AG20443 (cell line): ENCODE measurements at places on chromosomes 2 and 18.
A peak's percentile ranks its signal among the peaks of the same experiment; 100 is the strongest.

GRCh38 chr2:42138163-42139015 is 30.8 kb upstream of the EML4 start:
- peak; percentile 56 for DNase-seq

DNA sequence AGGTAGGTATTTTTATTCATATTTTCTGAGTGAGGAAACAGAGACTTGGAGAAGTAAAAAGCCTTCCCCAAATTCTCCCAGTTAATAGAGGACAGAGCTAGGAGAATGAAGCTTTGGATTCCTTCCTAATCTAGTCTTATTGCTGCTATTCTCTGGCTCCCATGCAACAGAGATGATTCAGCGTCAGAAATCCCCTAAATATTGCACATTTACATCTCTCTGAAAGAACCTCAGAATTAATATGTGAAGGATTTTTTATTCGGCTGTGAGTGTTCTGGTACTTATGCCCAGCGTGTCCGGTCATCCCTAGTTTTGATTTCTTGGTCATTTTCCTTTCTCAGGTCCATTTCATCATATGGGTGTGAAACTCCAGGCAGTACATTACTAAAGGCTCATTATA is 91.2 kb upstream of the SESTD1 start:
- DNase-seq: peak; percentile 19

DNA sequence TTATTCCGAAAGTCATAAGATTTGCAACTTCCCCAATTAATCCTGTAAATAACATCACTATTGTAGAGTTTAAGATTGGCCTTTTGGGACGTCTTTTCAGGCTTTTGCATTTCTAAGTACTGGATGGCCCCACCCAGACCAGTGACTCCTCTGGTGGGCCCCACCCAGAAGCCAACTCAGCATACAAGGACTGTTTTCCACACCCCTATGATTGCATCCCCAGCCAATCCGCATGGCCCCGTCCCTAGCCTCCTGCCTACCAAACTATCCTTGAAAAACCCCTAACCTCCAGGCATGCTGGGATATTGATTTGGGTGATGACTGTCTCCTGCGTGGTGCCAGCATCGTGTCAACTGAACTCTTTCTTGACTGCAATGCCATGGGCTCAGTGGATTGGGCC is 24.5 kb upstream of the TGIF1 start:
- DNase-seq: peak; percentile 29

GRCh38 chr18:62061821-62062478 is 124.9 kb downstream of the PIGN start:
- DNase-seq: no peak

- no peak for DNase-seq
Measured at GRCh38 chr2:111034606-111035005, 86.1 kb upstream of the BCL2L11 start.

- peak; percentile 21 for DNase-seq
Measured at GRCh38 chr2:37721201-37721560, 49.7 kb upstream of the CDC42EP3 start.

DNA sequence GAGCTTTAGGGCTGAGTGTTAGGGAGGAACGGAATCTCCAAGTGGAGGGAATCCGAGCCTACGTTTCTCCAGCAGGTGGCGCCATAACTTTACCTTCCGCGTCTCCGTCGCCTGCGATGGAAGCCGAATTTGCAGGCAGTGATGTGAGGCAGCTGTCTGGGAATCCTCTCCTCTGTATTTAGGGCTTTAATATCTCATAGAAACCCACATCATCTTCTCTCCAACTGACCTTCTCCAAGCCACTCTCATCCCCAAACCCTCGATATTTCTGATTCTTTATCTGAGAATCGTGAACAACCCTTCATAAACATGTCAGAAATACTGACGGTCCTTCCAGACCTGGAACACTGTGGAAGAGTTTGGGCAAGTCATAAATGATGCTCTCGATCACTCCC is 27.5 kb downstream of the SIX2 start:
- peak; percentile 88 for DNase-seq

DNA sequence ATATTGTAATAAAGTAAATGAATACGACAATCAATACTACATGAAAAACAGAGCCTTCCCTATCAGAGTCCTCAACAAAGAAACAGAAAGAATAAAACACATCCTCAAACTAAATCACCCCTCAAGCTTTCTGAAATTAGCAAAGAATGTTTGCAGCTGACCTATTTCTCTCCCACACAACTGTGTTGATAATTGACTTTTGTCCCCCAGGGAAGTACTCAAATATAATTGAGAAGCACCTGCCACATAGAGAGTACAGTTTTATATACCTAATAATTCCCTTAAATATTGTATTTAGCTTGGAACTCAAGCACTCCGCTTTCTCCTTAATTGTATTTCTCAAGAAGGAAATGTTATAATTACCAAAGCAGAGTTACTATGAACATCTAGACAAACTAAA is 12.6 kb downstream of the CACNB4 start:
- DNase-seq: no peak

GRCh38 chr18:79559436-79559835 is 120.2 kb upstream of the CTDP1 start:
- no peak for DNase-seq

DNA sequence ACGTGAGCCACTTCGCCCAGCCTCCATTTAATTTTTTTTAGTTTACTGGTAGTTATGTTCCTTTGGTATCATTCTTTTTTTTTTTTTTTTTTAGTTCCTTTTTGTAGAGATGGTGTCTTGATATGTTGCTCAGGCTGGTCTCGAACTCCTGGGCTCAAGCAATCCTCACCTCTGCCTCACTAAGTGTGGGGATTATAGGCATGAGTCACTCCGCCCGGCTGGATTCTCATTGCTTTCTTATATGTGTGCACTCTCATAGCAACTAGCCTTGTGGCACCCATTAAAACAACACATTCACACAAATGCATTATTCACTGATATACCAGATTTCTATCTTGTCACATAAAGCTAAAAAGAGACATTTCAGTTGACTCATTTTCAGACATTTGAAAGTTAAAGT is 4.2 kb downstream of the TTC27 start:
- DNase-seq: no peak

DNA sequence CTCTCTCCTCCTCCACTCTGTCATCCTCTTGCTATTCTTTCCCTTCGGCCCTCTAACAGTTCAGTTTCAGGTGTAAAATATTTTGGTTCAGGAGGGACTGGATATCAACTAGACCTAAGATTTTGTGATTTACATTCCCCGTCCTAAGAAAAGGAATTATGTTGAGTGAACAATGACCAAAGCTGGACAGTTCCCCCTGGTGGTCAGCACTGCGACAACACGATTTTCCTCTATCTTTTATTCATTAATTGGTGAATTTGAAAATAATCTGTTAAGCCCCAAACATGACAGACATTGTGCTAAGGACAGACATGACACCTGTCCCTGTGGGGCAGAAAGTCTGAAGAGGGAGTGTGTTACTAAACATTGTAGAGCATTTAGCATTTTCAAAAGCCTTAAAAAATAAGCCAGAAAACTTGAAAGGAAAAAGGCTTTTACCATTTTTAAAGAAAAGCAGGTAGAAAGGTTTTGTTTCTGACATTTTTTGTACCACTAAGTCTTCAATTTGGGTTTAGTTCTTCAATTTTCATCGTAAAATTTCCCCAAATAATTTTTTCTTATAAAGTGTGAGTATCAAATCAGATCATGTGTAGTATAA is 28.4 kb upstream of the GTF2A1L start:
- DNase-seq: peak; percentile 75

- DNase-seq: peak; percentile 74
Measured at GRCh38 chr2:127176371-127177311, 43.5 kb downstream of the CYP27C1 start.
